ENCODE measurements at places on chromosomes 3 and 15.

DNA sequence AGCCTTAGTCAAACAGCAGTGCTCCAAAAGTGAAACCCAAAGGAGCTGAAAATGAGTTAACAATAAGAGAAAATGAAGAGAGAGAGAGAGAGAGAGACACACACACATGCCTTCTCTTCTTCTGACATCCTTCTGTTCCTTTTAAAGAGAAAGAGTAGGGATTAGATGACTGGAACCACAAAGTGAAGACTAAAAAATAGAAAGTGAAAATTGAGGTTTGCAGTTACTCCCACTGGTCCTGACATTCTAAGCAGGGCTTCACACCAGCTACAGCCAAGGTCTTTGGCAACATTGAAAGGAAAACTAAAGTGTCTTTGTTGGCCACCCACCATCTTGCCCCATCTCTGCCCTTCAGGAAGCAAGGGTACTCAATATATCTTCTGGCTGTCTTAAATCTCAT lies 59.2 kb downstream of the USP50 start:
- no peak for DNase-seq

DNA sequence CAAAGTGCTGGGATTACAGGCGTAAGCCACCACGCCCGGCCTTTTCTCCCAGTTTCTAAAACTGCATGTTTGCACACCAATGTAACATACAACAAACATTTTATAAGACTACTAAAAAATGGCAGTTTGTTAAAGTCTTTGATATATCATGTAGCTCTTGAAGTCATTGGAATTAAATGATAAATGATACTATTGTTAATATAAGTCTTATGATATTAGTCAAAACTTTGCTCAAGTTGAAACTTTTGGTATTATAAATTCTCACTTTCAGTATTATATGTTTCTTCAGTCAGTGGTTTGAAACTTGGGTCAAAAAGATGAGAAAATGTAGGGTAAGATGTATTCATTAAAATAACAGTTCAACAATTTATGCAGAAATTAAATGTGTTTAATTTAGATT lies 117.6 kb upstream of the TBL1XR1 start:
- DNase-seq, result no peak

DNA sequence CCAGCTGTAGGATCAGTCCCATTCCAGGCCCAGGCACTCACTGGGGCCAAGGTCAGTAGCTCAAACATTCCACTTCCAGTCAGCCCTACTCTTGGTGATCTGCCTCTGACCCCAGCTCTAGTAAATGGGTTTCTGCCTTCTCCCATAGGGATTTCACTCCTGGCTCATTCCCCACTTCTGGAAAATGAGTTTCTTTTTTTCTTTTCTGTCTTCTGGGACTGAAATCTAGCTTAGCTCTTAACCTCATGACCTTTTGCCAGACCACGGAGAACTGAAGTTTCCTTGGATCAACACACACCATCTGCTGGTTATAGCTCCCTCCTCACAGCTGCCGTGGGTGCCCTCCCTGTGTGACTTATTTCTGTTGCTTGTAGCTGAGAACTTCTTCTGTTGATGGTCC lies 21.3 kb downstream of the MME start:
- no peak for DNase-seq

GRCh38 chr15:56805466-56806147 lies 72.3 kb upstream of the ZNF280D start:
- DNase-seq, result no peak

GRCh38 chr3:118108769-118109168 lies 925.9 kb downstream of the IGSF11 start:
- DNase-seq, result no peak

GRCh38 chr15:25869701-25870100 lies 6.6 kb upstream of the ATP10A start:
- no peak for DNase-seq

DNA sequence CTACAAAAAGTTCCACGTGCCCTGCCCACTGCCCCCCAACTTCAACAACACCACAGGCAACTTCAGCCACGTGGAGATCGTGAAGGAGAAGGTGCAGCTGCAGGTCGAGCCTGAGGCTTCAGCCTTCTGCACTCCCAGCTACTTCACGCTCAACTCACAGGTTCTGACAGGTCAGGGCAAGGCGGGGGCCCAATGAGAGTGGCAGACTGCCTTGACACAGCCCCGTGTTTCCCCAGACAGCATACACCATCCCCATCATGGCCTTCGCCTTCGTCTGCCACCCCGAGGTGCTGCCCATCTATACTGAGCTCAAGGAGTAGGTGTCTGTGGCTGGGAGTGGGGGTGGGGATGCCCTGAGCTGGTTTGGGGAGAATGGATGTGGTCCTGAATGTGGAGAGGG lies 12.6 kb downstream of the SLC38A3 start:
- DNase-seq, result no peak

DNA sequence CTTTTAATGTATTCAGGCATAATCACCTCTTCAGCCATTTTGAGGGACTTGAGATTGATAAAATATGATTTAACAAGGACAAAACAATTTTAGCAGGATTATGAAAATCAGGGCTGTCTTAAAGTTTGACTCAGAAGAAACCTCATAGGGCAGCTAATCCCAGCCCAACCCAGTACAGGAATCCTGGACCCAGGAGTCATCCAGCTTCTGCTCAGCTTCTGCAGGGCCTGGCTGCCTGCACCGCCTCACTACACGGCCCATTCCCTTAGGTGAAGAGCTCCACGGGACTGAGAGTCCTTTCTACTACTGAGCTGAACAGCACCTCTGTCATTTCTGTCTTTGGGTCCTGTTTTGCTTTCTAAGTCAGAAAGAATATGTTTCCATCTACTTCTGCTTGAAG lies 37.5 kb downstream of the ARHGAP31 start:
- no peak for DNase-seq

DNA sequence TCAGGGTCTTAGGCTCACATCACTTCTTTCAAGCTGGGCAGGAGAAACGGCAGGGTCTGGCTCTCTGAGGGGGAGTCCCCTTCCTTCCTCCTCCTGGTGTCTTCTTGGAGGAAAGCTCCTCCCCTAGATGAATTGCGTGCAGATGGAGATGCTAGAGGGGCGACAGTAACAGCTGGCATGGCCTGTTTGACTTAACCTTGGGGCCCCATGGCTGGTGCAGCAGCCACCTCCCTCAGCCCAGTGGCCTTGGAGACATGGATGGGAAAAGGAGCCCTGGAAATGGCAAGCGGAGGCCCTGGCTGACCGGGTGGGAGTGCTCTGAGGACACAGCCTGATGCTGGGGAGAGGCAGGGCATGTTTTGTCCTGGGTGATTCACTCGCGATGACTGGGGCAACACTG lies 20.2 kb downstream of the PAK6 start:
- no peak for DNase-seq

DNA sequence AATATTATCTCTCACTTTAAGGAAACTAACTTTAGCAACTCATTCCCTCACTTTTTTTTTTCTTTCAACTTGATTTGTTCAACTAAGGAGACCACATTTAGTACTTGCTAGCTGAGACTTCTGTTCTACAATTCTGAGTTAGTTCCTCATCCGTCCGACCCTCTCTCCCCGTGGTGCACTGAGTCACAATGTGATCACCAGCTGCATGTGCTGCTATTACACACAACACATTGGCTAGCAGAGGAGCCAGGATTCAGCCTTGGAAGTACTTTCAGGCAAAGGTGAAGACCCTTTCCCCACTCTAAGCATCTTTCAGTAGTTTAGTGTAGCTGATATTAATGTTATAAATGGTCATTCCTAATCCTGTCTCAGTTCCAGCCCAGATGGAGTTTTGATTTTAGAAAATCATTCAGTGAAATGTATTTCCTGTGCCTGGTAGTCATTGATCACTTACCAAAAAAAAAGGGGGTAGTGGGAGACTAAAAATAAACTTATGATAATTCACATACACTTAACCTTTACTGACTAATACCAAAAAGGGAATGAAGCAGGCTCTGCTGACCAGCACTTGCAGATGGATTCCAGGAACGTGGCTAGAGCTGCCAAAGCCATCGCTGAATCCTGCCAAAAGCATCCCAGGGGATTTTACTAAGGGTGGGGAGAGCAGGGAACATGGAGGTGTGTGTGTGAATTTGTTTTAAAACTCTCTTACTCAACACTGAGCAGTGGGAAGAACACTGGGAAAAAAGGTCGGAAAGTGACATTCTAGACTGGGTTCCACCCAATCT lies 424.8 kb downstream of the LPP start:
- no peak for DNase-seq

- DNase-seq, result no peak
Observed at GRCh38 chr3:59940718-59941117, 890.9 kb upstream of the CFAP20DC start.

GRCh38 chr3:114454551-114455251 lies 160.9 kb downstream of the TIGIT start:
- peak; percentile 42 for DNase-seq
